ENCODE measurements at places on chromosomes 11 and 22. TPM values are rescaled to one million over a fixed set of nuclear protein-coding genes. Genes with fewer than 3 reads are reported as not detected.
A peak's percentile ranks its signal among the peaks of the same experiment; 100 is the strongest.

DNA sequence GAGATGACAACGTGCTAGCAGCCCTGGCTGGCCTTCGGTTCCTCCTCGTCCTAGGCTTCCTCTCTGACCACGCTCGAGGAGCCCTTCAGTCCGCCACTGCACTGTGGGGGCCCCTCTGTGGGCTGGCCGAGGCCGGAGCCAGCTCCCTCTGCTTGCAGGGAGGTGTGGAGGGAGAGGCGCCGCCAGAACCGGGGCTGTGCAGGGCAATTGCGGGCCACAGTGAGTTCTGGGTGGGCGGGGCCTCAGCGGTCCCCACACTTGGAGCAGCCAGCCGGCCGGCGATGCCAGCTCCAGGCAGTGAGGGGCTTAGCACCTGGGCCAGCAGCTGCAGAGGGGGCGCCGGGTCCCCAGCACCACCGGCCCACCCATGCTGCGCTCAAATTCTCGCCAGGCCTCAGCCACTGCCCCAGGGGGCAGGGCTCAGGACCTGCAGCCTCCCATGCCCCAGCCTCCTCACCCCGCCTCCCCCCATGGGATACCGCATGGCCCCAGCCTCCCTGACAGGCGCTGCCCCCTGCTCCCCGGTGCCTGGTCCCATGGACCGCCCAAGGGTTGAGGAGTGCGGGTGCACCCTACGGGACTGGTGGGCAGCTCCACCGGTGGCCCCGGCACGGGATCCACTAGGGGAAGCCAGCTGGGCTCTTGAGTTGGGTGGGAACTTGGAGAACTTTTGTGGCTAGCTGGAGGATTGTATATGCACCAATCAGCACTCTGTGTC lies 399.4 kb downstream of the LUZP2 start:
- no peaks in the 10 kb centered on the region for H3K36me3 ChIP-seq
- H3K4me3 ChIP-seq: no peak overlapping the region
- H3K27me3 ChIP-seq: no peaks in the 10 kb centered on the region
- DNase-seq: no peak

GRCh38 chr11:5280582-5281102 lies 10.9 kb upstream of the HBE1 start:
- H3K36me3 ChIP-seq: no peaks in the 10 kb centered on the region
- peaks cover 8% of the 10 kb centered on the region for H3K4me1 ChIP-seq
- DNase-seq: peak; percentile 40
- no peak overlapping the region for H3K4me3 ChIP-seq
- H3K27me3 ChIP-seq: no peaks in the 10 kb centered on the region

DNA sequence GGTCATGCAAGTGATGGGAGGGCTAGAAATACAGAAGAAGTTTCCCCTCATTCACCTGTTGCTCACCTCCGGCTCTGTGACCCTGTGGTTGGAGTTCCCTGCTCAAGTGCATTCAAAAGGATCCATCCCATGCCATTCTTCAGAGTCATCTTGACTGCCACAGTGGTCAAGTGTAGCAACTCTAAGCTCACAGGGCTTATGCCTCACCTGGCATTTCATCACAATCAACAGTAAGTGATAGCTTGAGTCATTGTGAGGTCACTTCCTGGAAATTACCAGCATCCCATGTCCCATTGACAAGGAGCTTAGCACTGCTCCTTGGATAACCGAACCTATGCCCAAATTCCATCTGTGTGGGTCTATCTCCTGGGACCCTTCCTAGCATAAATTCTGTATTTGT lies 55.6 kb downstream of the OR4C45 start:
- no peak overlapping the region for H3K27ac ChIP-seq
- H3K4me1 ChIP-seq: no peaks in the 10 kb centered on the region
- no peaks in the 10 kb centered on the region for H3K36me3 ChIP-seq
- H3K4me3 ChIP-seq: no peak overlapping the region

DNA sequence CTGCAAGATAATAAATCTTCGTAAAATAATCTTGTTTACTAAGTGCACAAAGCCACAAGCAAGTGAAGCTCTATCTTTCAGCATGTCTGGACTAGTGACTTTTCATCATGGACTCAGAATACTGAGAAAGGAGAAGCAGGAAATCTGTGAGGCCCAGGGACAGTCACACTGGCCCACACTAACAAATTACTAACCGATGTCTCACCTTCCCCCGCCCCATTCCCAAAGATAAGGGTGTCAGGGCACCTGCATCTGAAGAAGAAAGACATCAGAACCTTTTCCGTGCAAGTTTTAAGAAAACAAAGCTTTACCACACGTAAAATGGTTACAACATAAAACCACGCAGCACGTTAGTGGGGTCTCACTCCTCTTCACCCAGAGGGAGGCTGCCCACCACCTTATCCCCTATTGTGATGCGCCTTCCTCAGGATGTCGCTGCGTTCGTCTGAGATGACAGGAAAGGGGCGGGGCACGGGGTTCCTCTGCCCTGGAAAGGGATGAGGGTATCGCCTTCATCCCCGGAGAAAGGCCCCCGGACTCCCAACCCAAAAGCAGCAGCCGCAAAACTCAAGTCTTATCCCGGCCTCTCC lies 616 bp downstream of the BTBD10 start:
- DNase-seq: peak; percentile 66
- H3K4me1 ChIP-seq: peaks cover 33% of the 10 kb centered on the region
- H3K27ac ChIP-seq: peak overlapping the region; percentile 90

GRCh38 chr11:117908109-117908895 lies 20.9 kb downstream of the TMPRSS13 start:
- peaks cover 6% of the 10 kb centered on the region for H3K36me3 ChIP-seq
- H3K4me3 ChIP-seq: peak overlapping the region; percentile 61
- peaks cover 8% of the 10 kb centered on the region for H3K4me1 ChIP-seq
- peaks cover 15% of the 10 kb centered on the region for H3K27me3 ChIP-seq
- DNase-seq: no peak
- no peak overlapping the region for H3K27ac ChIP-seq

DNA sequence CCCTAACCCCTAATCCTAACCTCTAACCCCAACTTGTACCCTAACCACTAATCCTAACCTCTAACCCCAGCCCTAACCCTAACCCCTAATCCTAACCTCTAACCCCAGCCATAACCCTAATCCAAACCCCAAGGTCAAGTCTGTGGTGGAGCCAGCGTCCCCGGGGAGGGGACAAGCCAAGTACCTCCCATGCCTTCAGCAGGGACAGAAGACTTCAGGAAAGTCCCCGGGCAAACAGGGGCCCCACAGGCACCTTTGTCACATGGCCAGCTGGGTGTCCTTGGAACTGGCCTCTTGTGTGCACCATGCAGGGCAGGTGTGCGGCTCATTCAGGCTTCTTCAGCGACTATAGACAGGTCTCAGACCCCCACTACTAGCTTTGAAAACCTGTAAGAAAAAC lies 555.8 kb downstream of the BRD1 start:
- H3K27me3 ChIP-seq: no peaks in the 10 kb centered on the region
- no peaks in the 10 kb centered on the region for H3K4me1 ChIP-seq
- no peak overlapping the region for H3K4me3 ChIP-seq
- DNase-seq: no peak
- H3K27ac ChIP-seq: no peak overlapping the region
- H3K36me3 ChIP-seq: no peaks in the 10 kb centered on the region

GRCh38 chr11:69218271-69218682 lies 62.5 kb downstream of the SMIM38 start:
- no peaks in the 10 kb centered on the region for H3K27me3 ChIP-seq
- no peak overlapping the region for H3K4me3 ChIP-seq
- H3K4me1 ChIP-seq: peaks cover 16% of the 10 kb centered on the region
- H3K27ac ChIP-seq: no peak overlapping the region

GRCh38 chr11:94526645-94527438 lies 14.6 kb downstream of the C11orf97 start:
- H3K4me1 ChIP-seq: peaks cover 13% of the 10 kb centered on the region
- H3K27me3 ChIP-seq: no peaks in the 10 kb centered on the region
- no peak for DNase-seq
- H3K4me3 ChIP-seq: no peak overlapping the region
- peaks cover 4% of the 10 kb centered on the region for H3K36me3 ChIP-seq

- peaks cover 30% of the 10 kb centered on the region for H3K36me3 ChIP-seq
- no peak for DNase-seq
- H3K27ac ChIP-seq: no peak overlapping the region
- H3K4me1 ChIP-seq: peaks cover 28% of the 10 kb centered on the region
- H3K27me3 ChIP-seq: peaks cover 47% of the 10 kb centered on the region
These were observed 3.9 kb downstream of the MDK start for GRCh38 chr11:46385169-46386004.

TYR gene
- total RNA-seq: not detected

FAM118B gene
- 15.8 TPM for total RNA-seq

FGF19 gene
- 0.73 TPM for total RNA-seq

CCDC116 gene
- not detected for total RNA-seq
